ENCODE measurements at places on chromosomes 1 and 21. TPM values are rescaled to one million over a fixed set of nuclear protein-coding genes. Genes with fewer than 3 reads are reported as not detected.

FMO4 gene
- 2.8 TPM for total RNA-seq

GRCh38 chr1:14543191-14543840 is 55.2 kb upstream of the KAZN start:
- no peaks in the 10 kb centered on the region for H3K4me1 ChIP-seq
- H3K36me3 ChIP-seq = no peaks in the 10 kb centered on the region
- no peak overlapping the region for H3K27ac ChIP-seq
- H3K4me3 ChIP-seq = no peak overlapping the region
- H3K27me3 ChIP-seq = no peaks in the 10 kb centered on the region

DNA sequence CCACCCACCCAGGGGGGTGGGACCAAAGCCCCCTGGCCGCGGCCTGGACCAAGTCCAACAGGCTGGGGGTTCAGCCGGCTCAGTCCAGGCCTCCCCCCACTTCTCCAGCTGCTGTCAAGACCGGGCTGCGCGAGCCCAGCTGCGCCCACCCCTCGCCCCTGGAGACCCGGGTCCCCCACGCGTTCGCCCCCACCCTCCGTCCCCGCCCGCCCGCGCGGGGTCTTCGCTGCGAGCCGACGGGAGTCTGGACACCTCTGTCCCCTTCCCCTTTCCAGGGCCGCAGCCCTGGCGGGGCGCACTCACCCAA is 253 bp downstream of the RAP1GAP start:
- no peak overlapping the region for H3K4me3 ChIP-seq
- DNase-seq = no peak
- H3K27ac ChIP-seq = no peak overlapping the region
- no peaks in the 10 kb centered on the region for H3K36me3 ChIP-seq
- peaks cover 59% of the 10 kb centered on the region for H3K27me3 ChIP-seq

AMY1C gene
- total RNA-seq = not detected

DNA sequence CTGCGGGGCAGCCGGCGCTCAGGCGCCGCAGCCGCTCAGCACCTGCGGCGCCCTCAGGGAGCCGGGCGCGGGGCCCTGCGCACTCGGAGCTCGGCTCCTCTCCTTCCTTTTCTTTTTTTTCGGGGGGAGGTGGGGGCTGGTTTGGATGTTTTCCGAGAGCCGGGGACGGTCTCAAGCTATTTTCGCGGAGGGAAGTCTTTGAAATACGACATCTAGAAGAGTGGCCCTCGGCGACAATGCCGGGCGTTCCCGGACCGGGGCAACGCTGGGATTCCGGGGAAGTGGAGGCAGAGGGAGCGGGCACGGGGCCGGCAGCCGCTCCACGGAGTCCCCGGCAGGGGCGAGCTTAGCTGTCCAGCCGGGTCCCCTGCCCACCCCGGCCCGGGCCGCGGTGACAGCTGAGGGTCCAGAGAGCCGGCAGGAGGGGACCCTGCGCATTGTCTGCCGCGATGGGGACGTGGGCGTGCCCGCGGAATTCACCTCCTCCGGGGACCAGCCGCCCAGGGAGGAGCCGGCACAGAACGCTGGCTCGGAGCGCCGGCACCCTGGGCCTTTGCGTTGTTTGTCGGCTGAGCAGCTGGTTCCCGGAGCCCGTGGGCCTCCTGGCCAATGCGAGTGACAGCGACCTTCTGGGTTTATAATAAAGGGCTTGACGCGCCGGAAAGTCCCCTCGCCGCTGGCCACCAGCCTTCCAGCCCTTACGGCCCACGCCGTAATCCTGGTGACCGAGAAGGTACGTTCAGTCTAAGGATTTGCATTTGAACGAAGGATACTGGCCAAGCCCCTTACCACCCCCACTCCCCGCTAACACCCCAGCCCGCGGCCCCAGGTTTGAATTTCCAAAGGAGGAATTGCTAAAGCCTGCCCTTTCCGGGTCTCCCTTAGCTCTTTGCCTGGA is 582 bp downstream of the SLC37A1 start:
- H3K36me3 ChIP-seq = no peaks in the 10 kb centered on the region
- DNase-seq = no peak
- H3K27me3 ChIP-seq = no peaks in the 10 kb centered on the region
- H3K27ac ChIP-seq = no peak overlapping the region
- H3K4me3 ChIP-seq = peak overlapping the region; percentile 57

C8A gene
- not detected for total RNA-seq

DNASE2B gene
- total RNA-seq = not detected

- no peak overlapping the region for H3K4me3 ChIP-seq
- H3K27me3 ChIP-seq = no peaks in the 10 kb centered on the region
- H3K27ac ChIP-seq = no peak overlapping the region
- H3K36me3 ChIP-seq = no peaks in the 10 kb centered on the region
These were observed 77.5 kb upstream of the PLD5 start for GRCh38 chr1:242602001-242602400.

DNA sequence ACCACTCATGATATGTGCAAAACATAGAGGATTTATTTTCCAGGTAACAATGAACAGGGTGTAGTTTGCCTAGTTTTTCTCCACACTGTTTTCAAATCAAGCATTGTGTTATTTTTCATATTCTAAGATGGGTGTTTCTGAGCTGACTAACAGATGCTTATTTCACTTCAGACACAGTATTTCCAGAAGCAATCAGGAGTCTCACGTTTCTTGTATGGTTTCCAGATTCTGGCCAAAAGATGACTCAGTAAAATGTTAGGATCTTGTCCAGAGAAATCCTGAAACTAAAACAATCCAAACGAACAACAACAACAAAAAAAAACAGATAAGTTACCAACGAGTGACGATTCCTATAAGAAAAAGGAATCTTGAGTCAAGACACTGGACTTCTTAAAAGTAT is 5.3 kb downstream of the UTS2 start:
- H3K4me3 ChIP-seq = no peak overlapping the region
- peak; percentile 32 for DNase-seq
- no peak overlapping the region for H3K27ac ChIP-seq
- peaks cover 16% of the 10 kb centered on the region for H3K36me3 ChIP-seq

FNDC5 gene
- total RNA-seq = 0.84 TPM

GRCh38 chr1:222057162-222057561 is 315.3 kb upstream of the DUSP10 start:
- H3K27me3 ChIP-seq = no peaks in the 10 kb centered on the region
- H3K4me3 ChIP-seq = no peak overlapping the region
- no peak overlapping the region for H3K27ac ChIP-seq
- no peaks in the 10 kb centered on the region for H3K36me3 ChIP-seq
- DNase-seq = no peak

DNA sequence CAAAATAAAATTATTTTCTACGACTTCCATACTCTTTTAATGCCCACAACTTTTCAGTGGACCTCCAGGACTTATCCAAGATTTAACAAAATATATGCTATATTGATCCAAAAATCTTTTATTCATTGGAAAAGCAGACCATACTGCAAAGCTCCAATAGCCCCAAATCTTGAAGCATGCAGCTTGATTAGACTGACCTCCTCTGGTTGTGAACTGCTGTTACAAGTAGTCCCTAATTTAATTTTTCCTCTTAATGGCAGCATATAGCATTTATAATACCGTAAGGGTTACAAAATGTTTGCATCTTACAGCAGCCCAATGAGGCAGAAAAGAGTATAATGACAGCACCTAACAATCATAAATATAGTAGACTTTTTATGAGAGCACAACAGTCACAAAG is 49.8 kb downstream of the TPR start:
- peaks cover 83% of the 10 kb centered on the region for H3K36me3 ChIP-seq
- no peak overlapping the region for H3K27ac ChIP-seq
- DNase-seq = no peak
- no peaks in the 10 kb centered on the region for H3K27me3 ChIP-seq

DNALI1 gene
- total RNA-seq = 1.0 TPM

DNA sequence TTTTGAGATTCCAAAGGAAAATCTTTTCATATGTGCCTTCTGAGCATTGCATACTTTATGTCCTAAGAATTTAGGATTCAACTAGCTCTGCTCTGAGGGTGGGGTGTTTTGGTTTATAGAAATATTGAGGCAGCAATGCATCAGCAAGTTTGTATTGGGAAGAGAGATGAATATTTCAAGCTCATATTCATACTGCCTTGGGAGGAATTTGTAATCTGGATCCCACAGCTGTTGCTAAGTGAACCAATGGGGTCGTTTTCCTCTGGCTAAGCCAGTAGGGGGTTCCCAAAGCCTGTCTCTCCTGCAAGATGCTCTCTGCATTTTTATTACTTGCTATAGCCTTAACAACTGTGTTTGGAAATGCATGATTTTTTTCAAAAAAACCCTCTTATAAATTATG is 130.6 kb downstream of the SNX7 start:
- H3K27ac ChIP-seq = no peak overlapping the region
- no peaks in the 10 kb centered on the region for H3K36me3 ChIP-seq
- no peak overlapping the region for H3K4me3 ChIP-seq
- H3K4me1 ChIP-seq = no peaks in the 10 kb centered on the region
- H3K27me3 ChIP-seq = no peaks in the 10 kb centered on the region

GRCh38 chr1:98296681-98297080 is 364.8 kb upstream of the SNX7 start:
- no peaks in the 10 kb centered on the region for H3K36me3 ChIP-seq
- no peak overlapping the region for H3K4me3 ChIP-seq
- no peaks in the 10 kb centered on the region for H3K4me1 ChIP-seq

All from SJSA1 (cell line).